ENCODE measurements at places on chromosomes 5 and 9.

GRCh38 chr5:56908942-56909293, 478 bp upstream of the SETD9 start:
- DNase-seq, result no peak

- DNase-seq, result no peak
These were observed 10.5 kb upstream of the FRMPD1 start for GRCh38 chr9:37640246-37640645.

DNA sequence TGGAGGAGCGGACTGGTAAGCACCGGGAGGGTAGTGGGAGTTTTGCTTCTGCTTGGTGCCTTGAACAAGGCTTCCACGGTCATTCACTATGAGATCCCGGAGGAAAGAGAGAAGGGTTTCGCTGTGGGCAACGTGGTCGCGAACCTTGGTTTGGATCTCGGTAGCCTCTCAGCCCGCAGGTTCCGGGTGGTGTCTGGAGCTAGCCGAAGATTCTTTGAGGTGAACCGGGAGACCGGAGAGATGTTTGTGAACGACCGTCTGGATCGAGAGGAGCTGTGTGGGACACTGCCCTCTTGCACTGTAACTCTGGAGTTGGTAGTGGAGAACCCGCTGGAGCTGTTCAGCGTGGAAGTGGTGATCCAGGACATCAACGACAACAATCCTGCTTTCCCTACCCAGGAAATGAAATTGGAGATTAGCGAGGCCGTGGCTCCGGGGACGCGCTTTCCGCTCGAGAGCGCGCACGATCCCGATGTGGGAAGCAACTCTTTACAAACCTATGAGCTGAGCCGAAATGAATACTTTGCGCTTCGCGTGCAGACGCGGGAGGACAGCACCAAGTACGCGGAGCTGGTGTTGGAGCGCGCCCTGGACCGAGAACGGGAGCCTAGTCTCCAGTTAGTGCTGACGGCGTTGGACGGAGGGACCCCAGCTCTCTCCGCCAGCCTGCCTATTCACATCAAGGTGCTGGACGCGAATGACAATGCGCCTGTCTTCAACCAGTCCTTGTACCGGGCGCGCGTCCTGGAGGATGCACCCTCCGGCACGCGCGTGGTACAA, 556 bp downstream of the PCDHGC3 start:
- DNase-seq, result peak; percentile 93

DNA sequence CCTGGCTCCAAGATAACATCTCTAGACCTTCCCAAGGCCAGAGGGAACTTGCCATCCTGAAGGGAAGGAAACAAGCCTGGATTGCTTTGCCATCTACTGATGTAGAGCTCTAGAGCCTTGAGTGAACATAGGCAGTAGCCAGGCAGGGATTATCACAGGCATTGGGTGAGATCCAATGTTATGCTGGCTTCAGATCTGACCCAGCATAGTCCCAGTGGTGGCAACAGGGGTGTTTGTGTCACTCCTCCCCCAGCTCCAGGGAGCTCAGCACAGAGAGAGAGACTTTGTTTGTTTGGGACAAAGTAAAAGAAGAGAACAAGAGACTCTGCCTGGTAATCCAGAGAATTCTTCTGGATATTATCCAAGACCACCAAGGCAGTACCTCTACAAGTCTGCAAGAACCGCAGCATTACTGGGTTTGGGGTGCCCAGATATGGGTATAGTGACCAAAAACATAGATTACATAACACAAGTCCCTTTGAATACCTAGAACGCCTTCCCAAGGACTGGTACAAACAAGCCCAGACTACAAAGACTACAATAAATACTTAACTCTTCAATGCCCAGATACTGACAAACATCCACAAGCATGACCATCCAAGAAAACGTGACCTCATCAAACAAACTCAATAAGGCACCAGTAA, 137.6 kb upstream of the DAPK1 start:
- no peak for DNase-seq

GRCh38 chr5:67380431-67380830, 183.8 kb upstream of the CD180 start:
- no peak for DNase-seq

DNA sequence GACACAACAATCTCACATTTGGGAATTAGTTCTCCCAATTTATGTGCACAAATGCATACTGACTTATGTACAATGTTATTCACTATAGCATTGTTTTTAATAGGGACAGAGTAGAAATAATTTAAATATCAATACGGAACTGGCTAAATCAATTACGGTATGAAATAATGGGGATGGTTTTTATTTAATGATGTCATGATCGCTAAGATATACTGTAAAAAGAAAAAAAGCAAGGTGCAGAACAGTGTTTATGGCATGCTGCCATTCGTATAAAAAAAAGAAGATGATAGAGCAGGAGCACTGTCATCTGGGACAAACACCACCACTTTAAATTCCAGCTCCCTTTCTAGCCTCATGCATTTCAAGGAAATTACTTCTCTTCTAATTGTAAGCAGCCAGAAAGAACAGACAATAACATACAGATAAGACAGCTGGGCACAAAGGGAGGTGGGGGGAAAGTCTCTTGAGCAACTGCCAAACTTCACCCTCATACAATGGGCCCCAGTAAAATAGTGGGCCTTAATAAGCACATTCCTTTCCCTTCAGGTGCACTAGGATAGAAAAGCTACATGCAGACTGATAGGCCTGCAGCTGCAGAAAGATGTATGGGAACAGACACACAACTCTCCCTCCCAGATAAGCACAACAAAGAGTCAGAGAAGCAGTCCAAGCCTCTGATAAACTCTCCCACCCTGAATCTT, 8.4 kb downstream of the SREK1IP1 start:
- DNase-seq, result no peak

DNA sequence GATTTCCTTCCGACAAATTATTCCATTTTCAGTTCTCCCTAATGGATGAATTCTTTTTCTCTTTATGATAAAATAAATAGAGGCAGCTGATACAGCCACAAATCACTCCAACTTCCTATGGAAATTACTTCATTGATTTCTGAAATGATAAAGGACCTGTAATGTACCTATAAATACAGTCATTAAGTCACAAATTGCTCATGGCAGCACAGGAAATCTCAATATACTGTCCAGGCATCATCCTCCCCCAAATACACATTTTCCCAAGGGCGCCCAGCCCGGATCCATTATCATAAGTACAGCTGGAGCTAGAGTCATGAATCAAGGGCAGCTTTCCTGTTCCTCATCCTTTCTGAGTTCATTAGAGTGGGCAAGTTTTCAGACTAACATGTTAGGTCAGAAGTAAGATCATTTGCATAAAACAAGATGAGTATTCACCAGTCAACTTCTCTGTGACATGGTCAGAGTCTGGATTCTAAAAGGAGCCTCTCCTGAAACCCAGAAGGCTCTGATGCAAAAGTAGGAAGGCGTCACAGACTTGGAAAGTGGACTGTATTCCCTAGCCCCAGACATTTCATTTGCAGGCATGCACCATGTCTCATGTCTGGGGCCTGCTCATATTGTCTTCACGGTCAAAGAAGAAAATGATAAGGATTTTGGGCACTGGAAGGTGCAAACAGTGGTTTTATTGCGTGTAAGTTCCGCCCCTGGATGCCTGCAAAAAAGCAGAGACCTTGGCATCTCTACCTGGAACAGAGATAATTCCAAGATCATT, 383.2 kb downstream of the PLK2 start:
- DNase-seq, result no peak
